ENCODE measurements at places on chromosomes 7 and 10.
A peak's percentile ranks its signal among the peaks of the same experiment; 100 is the strongest.

GRCh38 chr10:97882142-97883091, 32.8 kb downstream of the GOLGA7B start:
- peak overlapping the region; percentile 8 for H3K27ac ChIP-seq
- no peak overlapping the region for H3K4me3 ChIP-seq
- peaks cover 4% of the 10 kb centered on the region for H3K4me1 ChIP-seq
- no peaks in the 10 kb centered on the region for H3K36me3 ChIP-seq
- DNase-seq, result peak; percentile 90

DNA sequence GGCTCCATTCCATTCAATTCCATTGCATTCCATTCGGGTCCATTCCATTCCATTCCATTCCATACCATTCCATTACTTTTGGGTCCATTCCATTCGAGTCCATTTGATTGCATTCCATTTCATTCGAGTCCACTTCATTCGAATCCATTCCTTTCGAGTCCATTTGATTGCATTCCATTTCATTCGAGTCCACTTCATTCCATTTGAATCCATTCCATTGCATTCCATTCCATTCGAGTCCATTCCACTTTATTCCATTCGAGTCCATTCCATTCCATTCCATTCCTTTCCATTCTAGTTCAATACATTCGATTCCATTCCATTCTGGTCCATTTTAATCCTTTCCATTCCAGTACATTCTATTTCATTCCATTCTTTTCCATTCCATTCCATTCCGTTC, 334.0 kb downstream of the ZNF33B start:
- no peak overlapping the region for H3K27ac ChIP-seq
- H3K36me3 ChIP-seq, result no peaks in the 10 kb centered on the region
- H3K4me1 ChIP-seq, result no peaks in the 10 kb centered on the region
- DNase-seq, result no peak
- H3K4me3 ChIP-seq, result no peak overlapping the region
- no peaks in the 10 kb centered on the region for H3K27me3 ChIP-seq

DNA sequence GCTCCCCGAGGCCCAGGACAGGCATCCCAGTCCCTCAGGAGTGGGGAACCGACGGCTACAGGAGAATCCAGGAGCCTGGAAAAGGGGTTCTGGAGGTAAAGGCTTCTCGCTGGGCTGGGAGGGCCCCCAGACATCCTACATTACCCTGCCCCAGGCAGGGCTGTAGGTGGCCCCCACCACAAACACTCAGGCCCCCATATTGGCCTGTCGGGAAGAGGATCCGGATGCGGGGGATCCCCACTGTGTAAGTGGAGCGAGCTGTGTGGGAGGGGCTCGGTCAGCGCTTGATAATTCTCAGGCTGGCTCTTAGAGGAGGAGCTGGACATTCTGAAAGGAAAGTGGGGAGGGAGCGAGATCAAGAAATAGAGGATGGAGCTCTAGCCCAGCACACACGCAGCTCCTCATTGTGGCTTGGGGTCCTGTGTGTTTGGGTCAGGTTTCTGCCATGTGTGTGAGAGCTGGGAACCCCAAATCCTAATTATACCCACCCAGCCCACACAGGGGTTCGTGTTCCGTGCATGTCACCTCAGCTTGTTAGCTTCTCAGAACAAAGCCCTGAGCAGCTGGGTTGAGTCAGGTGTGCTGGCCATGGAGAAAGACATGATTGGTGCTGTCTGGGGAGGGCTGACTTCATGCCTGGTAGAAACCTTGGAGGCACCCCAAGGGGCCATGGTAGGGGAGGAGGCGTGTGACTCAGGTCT, 49.4 kb downstream of the ZNF467 start:
- H3K4me1 ChIP-seq, result no peaks in the 10 kb centered on the region
- peaks cover 61% of the 10 kb centered on the region for H3K36me3 ChIP-seq
- DNase-seq, result no peak
- H3K27me3 ChIP-seq, result no peaks in the 10 kb centered on the region

GRCh38 chr10:98361131-98362025, 53.6 kb downstream of the PYROXD2 start:
- peak overlapping the region; percentile 66 for H3K27ac ChIP-seq
- H3K27me3 ChIP-seq, result no peaks in the 10 kb centered on the region
- peak; percentile 92 for DNase-seq
- H3K4me3 ChIP-seq, result peak overlapping the region; percentile 37
- H3K4me1 ChIP-seq, result peaks cover 4% of the 10 kb centered on the region

DNA sequence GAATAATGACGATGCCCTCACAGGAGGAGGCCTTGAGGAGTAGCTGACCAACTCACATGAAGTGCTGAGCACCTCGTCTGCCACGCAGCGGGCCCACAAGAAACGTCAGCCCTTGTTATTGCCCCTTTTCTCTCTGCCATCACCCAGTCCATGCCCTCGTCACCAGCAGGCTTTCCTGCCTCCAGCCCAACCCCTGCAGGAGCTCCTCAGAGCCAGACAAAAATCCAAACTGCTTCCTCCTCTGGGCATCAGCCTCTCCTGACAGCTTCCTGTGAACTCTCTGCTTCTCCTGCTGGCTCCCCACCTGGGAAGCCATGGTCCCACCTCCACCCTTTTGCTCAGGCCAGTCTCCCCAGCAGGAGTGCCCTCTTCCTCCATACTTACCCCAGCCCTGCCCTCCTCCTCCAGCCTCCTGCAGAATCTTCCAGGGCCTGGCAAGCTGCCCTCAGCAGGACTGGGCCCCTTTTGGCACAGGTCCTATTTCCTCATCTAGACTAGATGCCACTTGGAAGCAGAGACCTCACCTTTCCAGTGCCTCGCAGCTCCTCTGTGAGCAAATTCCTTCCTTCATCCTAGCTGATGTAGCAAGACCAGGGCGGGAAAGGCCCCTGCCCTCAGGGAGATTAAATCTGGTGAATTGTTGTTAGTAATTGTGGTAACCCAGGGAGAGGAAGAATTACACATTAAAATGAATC, 115.1 kb downstream of the C10orf105 start:
- H3K27me3 ChIP-seq, result no peaks in the 10 kb centered on the region
- H3K36me3 ChIP-seq, result no peaks in the 10 kb centered on the region
- DNase-seq, result no peak
- no peak overlapping the region for H3K27ac ChIP-seq

- no peaks in the 10 kb centered on the region for H3K4me1 ChIP-seq
- no peak for DNase-seq
- no peaks in the 10 kb centered on the region for H3K36me3 ChIP-seq
- H3K27ac ChIP-seq, result no peak overlapping the region
- no peaks in the 10 kb centered on the region for H3K27me3 ChIP-seq
These were observed 1.7 kb downstream of the ADRB1 start for GRCh38 chr10:114045136-114046086.

- H3K4me3 ChIP-seq, result no peak overlapping the region
- H3K4me1 ChIP-seq, result peaks cover 10% of the 10 kb centered on the region
- peaks cover 33% of the 10 kb centered on the region for H3K27me3 ChIP-seq
- DNase-seq, result no peak
- no peak overlapping the region for H3K27ac ChIP-seq
- no peaks in the 10 kb centered on the region for H3K36me3 ChIP-seq
These were observed 15.1 kb upstream of the GATA3 start for GRCh38 chr10:8039321-8039881.

DNA sequence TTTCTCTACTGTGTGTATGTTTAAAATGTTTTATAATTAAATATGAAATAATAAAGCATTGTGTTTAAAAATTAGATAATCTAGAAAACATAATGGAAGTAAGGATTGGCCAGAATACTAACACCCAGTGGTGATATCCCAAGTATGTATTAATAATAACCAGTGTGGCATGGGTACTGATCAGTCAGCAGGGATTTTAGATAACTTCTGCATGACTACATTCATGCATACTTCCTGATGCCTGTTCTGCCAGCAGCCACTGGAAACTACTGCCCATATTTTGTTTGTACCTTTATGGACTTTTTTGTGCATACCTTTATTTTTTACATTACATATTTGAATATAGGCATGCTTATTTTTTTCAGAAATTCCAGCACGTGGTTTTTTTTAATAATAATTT, 156.6 kb upstream of the TMEM196 start:
- H3K4me1 ChIP-seq, result no peaks in the 10 kb centered on the region
- no peaks in the 10 kb centered on the region for H3K36me3 ChIP-seq
- no peak overlapping the region for H3K27ac ChIP-seq
- H3K4me3 ChIP-seq, result no peak overlapping the region
- no peaks in the 10 kb centered on the region for H3K27me3 ChIP-seq

- H3K4me3 ChIP-seq, result no peak overlapping the region
- no peak overlapping the region for H3K27ac ChIP-seq
- no peaks in the 10 kb centered on the region for H3K27me3 ChIP-seq
These were observed 65.0 kb upstream of the TES start for GRCh38 chr7:116145245-116145852.

- H3K4me3 ChIP-seq, result no peak overlapping the region
- DNase-seq, result no peak
- H3K4me1 ChIP-seq, result peaks cover 21% of the 10 kb centered on the region
- H3K36me3 ChIP-seq, result no peaks in the 10 kb centered on the region
- H3K27me3 ChIP-seq, result no peaks in the 10 kb centered on the region
- no peak overlapping the region for H3K27ac ChIP-seq
These were observed 179.4 kb downstream of the CPEB3 start for GRCh38 chr10:92111336-92111939.

GRCh38 chr10:33487014-33487776, 152.7 kb upstream of the NRP1 start:
- H3K36me3 ChIP-seq, result no peaks in the 10 kb centered on the region
- peaks cover 14% of the 10 kb centered on the region for H3K4me1 ChIP-seq
- H3K27me3 ChIP-seq, result no peaks in the 10 kb centered on the region
- no peak for DNase-seq

- H3K36me3 ChIP-seq, result peaks cover 64% of the 10 kb centered on the region
- DNase-seq, result no peak
- H3K4me3 ChIP-seq, result no peak overlapping the region
- H3K27me3 ChIP-seq, result no peaks in the 10 kb centered on the region
These were observed 9.7 kb downstream of the SUN1 start for GRCh38 chr7:841943-842342.

DNA sequence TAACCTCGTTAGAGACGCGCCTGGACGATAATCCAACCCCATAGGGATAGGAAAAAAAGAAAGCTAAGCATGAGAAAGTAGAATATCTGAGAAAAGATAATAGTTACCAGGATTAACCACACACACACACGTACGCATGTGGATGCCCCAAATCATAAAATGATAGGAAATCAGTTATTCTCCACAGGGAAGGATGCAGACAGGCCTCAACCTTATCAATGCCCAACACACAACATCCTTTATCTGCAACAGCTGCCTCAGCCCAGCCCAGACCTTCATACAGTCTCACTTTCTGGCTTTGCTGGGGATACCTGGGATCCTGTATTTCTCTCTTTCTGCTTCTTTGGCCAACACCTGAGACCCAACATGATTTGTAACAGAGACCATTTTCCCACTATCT, 123.0 kb downstream of the NOC3L start:
- no peak overlapping the region for H3K27ac ChIP-seq
- no peak for DNase-seq
- H3K4me3 ChIP-seq, result no peak overlapping the region
- H3K27me3 ChIP-seq, result no peaks in the 10 kb centered on the region

DNA sequence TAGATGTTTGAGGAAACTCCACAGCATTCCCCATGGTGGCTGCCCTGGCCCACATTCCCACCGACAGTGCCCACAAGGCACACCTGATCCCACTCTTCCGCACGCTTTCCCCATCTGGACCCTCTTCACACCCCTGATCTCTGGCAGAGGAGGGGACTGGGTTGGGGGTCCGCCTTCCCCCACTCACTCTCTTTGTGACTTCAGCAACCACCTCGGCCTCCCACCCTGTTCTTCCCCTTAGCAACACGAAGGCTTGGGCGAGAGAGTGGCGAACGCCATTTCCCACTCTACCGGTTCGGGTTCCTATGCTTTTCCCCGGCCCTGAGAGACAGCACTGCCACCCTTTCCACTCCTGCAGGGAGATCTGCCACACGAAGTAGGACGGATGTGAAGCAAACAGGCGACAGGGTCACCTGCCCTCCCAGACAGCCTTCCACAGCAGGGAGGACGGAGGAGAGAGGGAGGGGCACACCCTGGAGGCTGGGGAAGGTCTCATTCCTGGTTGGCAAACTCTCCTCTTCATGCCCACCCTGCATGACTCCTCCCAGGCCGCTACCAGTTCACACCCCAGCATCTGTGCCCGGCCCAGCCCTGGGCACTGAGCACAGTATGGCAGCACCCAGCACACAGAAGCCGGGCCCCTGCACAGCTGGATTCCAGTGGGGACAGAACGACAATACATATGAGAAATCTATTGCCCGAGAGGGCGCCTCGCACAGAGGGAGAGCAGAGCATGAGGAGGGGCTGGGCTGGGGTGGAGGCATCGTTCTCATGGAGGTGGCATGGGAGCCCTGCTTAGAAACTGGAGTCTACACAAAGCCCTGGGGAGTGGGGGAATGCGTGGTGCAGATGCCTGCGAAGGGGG, 93.5 kb downstream of the PAXIP1 start:
- no peak overlapping the region for H3K4me3 ChIP-seq
- peaks cover under 1% of the 10 kb centered on the region for H3K27me3 ChIP-seq
- no peak overlapping the region for H3K27ac ChIP-seq
- no peak for DNase-seq
- H3K36me3 ChIP-seq, result no peaks in the 10 kb centered on the region

- no peaks in the 10 kb centered on the region for H3K36me3 ChIP-seq
- H3K4me3 ChIP-seq, result no peak overlapping the region
- H3K27ac ChIP-seq, result no peak overlapping the region
- no peaks in the 10 kb centered on the region for H3K4me1 ChIP-seq
- no peaks in the 10 kb centered on the region for H3K27me3 ChIP-seq
These were observed 1.7 kb downstream of the ABCC2 start for GRCh38 chr10:99784016-99784726.

- H3K27ac ChIP-seq, result peak overlapping the region; percentile 76
- H3K27me3 ChIP-seq, result no peaks in the 10 kb centered on the region
- peaks cover 13% of the 10 kb centered on the region for H3K36me3 ChIP-seq
- DNase-seq, result peak; percentile 57
These were observed 2.0 kb downstream of the ANKRD2 start for GRCh38 chr10:97574374-97575126.

DNA sequence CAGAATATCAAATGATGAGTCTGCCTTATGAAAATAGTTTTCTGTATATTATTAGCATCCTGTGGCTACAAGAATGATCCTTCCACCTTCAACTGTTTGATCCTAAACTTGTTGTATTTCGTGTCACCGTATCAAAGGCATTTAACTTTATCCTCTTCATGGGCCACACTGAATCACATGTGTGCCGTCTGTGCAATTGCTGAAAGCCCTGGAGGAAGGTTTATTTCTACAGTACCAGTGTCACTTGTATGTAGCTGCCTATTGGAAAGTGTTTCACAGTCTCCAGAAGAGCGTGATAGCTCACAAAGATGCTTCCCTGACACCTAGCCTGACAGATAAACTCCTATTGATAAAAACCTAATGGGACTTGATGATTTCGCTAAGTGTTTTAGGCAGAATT, 94.5 kb downstream of the ITGA8 start:
- no peak for DNase-seq
- H3K36me3 ChIP-seq, result peaks cover 26% of the 10 kb centered on the region
- H3K27ac ChIP-seq, result peak overlapping the region; percentile 76
- peaks cover 6% of the 10 kb centered on the region for H3K4me1 ChIP-seq
- H3K27me3 ChIP-seq, result no peaks in the 10 kb centered on the region

- H3K4me3 ChIP-seq, result no peak overlapping the region
- no peaks in the 10 kb centered on the region for H3K4me1 ChIP-seq
- H3K36me3 ChIP-seq, result no peaks in the 10 kb centered on the region
- no peak for DNase-seq
These were observed 26.7 kb upstream of the CUL1 start for GRCh38 chr7:148672041-148672440.
